ENCODE measurements at places on chromosomes 6 and 20.
A peak's percentile ranks its signal among the peaks of the same experiment; 100 is the strongest.

DNA sequence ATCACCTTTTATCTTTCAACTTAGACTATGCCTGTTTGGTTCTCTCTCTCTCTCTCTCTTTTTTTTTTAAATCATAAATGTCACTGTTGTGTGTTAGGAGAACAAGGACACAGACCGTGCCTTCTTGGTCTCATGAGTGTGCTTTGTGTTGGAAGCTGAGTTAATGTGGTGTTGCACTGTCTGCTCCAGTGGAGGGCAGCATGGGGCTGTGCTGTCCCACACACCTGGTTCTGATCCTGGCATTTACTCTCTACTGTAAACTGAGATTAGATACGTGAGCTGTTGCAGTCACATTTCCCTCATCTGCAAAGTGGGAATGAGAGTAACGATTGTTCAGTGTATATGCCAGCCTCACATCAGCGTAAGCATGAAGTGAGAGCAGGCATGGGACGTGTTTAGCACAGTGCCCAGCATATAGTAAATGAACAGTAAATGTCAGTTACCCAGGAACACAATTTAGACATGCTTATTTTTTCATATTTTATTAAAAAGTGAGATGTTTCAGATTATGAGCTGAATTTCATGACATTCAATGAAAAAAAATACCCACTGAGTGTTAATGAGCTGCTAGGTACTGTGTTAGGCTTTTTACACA lies 161.1 kb downstream of the FARS2 start:
- DNase-seq, result peak; percentile 33

GRCh38 chr20:9093218-9093957 lies 24.5 kb downstream of the PLCB4 start:
- DNase-seq, result no peak

DNA sequence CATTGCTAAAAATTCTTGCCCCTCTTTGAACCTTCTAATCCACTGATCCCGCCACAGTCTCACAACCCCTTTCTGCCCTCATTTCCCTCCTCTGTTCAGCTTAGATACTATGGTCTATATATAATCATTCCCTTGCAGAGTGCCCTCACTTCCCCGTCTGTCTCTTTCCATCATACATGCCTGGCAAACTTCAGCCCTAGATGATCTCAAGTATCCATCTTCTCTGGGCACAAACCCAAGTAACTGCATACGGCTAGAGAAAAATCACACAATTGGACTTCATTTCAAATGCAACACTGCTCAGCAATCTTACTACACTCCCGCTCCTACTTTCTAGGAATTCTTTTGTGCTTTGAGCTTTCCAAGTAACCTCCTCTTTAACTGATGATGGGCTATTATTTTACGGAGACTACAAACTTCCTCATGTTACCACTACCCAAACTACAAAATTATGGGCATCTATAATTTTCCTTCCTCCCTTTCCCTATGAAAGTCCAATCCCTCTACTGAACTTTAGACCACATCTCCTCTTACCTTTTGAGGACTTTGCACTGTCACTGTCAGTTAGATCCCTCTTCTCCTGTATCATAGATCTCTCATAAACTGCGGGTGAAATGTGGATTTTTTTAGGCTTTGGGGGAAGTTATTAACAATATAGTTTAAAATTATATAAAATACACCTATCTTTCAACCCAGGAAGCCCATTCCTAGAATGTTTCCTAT lies 135.6 kb downstream of the BTBD9 start:
- no peak for DNase-seq

DNA sequence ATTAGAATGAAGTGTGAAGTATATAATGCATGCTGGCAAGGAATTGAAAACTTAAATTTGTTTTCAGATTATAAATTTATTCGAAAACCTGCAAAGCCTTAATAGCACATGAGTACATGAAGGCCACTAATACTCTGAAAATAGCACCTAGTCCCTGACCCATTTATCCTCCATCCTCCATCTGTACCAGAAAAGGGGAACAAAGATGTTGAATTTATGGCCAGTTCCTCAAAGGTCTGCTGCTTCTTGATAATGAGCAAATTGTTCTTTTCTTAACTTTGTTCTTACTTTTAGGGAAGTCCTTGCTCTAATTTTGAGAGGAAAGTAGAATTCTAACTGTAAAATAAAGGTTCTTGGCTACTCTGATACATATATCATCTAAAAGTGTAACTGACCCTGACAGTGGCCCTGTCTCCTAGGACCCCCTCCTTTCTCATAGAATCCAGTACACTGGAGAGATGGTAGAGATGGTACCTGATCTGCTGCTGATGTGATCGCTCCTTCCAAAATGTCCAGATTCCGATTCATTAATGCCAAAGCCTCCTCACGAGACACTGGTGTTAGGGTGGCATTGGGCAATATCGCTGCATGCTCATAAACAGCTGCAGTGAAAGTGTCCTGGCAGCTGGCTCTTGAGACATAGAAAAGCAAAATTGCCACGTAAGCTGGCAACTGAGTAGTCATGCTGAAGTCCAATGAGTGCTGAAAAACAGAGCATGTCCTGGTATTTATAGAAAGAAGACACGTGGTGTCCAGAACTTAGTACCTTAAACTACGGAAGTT lies at the start of gene VNN1:
Gene VNN1, minus strand, starts transcription at position 704 of the 783 bp plus-strand sequence. Its CDS starts 20 bp downstream, at position 684.
- DNase-seq, result no peak

DNA sequence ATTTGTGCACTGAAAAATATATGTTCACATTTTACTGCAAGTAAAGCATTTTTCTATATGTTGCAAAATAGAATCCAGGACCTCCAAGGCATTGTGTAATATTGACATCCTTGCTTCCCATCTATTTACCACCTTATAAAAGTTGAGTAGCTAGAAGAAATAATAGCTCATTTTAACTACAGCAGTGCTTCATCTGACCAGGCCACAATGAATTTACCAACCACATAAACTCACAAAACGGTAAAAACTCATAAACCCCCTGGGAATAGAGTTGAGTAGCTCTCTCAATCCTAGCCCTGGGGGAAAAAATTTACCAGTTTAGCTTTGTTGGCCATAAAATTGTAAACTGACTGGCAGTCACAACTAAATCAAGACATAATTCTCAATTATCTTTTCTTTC lies 3.9 kb downstream of the ATXN1 start:
- DNase-seq, result no peak

DNA sequence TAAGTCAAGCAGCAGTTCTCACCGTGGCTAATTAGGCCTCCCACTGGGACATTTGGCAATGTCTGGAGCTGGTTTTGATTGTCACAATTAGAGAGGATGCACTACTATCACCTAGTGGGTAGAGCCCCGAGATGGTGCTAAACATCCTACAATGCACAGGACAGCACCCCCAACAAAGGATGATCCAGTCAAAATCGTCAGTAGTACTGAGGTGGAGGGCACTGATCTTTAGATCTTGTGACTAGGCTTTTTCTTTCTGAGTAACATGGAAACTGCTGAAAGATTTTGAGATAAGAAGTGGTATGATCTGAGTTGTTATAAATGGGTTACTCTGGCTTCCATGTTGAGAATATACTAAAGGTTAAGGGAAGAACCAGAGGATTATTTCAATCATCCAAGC lies 12.0 kb downstream of the UBD start:
- no peak for DNase-seq

DNA sequence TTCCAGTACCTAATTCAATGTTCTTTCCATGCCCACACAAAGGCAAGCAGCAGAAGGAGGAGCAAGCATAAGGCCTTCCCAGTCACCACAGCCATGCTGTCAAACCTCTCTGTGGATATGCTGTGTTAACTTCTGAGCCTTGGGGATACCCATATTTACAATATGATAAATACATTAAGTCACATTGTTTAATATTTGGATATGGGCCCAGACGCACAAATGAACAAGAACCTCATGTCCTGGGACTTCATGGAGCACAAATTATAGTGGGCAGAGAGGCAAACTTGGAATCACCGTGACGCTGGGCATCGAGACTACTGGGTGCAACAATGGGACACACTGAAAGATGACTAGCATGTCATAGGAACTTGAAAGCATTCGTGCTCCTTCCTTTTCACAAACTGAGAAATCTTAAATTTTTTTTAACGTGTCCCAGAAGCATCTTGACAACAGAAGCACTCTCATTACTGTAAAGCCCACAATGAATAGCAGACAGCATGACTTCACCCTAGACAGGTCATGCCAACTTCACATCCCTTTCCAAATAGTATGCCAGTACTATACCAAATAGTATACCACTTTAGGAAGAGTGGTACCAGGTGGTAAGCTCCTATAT lies 16.0 kb downstream of the SOD2 start:
- DNase-seq, result no peak

GRCh38 chr6:45116714-45117410 lies 211.3 kb upstream of the RUNX2 start:
- no peak for DNase-seq

GRCh38 chr6:166635013-166635970 lies 8.2 kb upstream of the RPS6KA2 start:
- DNase-seq, result no peak

DNA sequence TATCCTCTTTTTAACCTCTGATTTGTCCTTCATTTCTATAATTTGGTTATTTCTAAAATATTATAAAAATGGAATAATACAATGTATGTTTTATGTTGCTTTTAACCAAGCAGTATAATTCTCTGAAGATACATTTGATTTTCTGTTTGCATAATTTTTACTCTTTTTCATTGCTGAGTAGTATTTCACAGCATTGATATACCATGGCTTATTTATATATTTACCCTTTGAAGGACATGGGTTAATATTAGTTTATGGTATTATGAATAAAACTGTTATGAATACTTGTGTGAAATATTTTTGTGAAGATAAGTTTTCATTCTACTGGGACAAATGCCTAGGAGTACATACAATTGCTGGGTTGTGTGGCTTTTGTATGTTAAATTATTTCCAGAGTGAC lies 748.6 kb downstream of the TENT5A start:
- DNase-seq, result no peak

- no peak for DNase-seq
These were observed 2.1 kb downstream of the EZR start for GRCh38 chr6:158816803-158817727.

GRCh38 chr20:64180673-64181072 lies 16.4 kb downstream of the MYT1 start:
- no peak for DNase-seq

DNA sequence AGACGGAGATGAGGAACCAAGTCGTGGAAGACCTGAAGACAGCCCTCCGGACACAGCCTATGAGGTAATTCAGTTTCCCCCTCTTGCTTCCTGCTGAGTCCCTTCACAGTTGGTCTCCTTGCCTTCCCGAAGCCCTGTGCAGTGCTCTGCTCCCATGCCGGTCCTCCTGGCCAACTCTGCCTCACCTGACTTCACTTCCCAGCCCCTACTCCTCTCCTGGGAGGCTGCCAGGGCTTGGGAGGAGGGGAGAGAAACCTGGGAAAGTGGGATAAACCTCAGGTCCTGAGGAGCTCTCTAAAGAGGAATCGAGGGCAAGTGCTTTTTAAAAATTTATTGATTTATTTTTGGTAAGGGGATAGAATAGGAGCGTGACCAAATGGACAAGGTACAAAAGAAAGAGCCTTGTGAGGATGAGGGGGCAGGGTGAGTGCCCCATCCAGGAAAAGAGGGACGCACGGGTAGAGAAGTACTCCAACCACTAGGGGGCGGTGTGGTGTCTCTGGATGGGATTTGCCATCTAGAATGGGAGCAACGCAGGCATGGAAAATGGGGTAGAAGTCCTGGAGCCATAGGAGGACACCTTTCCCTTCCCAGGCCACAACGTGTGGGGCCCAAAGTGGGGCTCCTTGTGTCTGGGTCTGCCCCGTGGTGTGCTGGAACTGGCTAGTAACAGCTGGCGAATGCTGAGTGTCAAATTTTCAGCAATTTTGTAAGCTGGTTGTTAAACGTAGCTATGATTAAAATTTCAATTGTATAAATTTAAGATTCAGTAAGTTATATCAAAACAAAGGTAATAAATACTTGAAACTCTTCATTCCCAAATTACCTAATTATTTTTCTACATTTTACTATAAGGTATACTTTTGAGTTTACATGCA lies 69.0 kb downstream of the MOCS1 start:
- peak; percentile 79 for DNase-seq

DNA sequence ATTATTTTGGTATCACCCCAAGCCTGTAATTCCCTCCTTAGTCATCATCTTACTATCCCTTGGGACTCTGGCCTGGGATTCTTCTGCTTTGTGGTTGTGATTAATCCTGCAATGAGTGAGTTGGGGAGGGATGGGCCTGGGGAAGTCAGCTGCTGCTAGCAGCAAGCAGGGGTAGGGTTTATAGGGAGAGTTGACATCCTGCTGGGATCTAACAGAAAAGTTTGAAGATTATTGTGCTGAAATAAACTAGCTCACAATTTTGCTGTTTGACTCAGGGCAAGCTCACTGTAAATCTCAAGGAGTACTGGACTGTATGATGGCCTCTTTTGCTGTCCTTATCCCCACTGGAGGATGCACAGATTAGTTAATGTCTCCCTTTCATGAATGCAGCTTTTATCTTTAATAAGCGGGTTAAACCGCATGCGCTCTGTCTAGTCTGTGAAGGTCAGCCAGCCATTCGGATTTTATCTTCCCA lies 83.4 kb downstream of the JARID2 start:
- no peak for DNase-seq

DNA sequence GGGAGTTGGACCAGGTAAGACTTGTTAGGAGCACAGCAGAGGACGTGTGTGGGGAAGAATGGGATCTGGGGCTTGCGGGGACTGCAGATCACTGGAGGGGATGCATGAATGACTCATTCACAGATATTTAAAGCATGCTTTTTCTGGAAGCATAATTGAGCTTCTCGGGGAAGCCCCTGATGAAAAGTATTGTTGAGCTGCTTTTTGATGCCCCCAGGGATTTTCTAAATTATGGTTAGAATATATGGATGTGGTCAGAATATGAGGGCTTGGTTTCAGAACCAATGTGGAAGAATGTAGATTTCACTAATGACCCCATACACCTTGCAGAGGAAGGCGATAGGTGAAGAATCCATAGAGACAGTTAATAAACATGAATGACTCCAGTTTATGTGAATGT lies 36.1 kb downstream of the GMPR start:
- no peak for DNase-seq

- DNase-seq, result no peak
These were observed 101.1 kb downstream of the HIVEP1 start for GRCh38 chr6:12113190-12113577.

DNA sequence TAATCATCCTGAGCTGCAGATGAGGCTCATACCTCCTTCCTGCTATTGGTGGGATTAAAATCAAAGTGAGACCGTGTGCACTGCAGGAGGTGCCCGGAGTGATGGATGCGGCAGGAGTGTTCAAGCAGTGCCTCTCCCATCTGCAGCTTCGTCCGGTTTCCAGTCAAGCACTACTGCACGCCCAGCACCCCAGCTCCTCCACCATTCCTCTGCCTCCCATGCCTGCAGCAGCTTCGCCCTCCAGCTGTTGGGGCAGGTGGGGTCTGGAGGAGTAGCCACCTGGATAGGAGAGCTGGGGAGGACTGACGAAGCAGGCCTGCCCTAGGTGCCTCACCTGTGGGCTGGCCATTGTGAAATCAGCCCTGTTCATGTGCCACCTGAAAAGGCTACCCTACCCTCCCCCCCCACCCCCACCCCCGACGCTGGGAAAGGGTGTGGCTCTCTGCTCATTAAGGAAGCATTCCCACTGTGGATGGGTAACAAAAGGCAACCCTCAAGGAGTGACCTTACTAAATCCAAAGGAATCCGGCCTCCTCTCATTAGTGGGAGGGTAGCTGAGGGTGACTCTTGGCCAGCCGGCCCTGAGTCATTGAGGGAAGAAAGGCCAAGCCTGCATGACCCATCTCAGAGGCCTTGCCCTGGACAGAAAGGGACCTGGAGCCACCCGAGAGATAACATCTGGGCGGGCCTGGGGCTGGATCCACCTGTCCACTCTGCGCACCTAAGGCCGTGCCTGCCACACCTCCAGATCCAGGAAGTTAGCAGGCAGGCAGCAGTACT lies 115.9 kb upstream of the ARMC2 start:
- no peak for DNase-seq

GRCh38 chr6:55895972-55896730 lies 20.8 kb upstream of the BMP5 start:
- no peak for DNase-seq

All from iPS DF 6.9 (cell line).